ENCODE measurements at places on chromosomes 2 and 18. TPM values are rescaled to one million over a fixed set of nuclear protein-coding genes. Genes with fewer than 3 reads are reported as not detected.

The CYS1 gene
- total RNA-seq = 7.2 TPM

The AP1S3 gene
- total RNA-seq = 5.6 TPM

The ABCA12 gene
- total RNA-seq = not detected

The SULT6B1 gene
- total RNA-seq = not detected

The HES6 gene
- total RNA-seq = not detected
